NCI-H1694 (cell line): ENCODE measurements at places on chromosomes 16 and 17.

DNA sequence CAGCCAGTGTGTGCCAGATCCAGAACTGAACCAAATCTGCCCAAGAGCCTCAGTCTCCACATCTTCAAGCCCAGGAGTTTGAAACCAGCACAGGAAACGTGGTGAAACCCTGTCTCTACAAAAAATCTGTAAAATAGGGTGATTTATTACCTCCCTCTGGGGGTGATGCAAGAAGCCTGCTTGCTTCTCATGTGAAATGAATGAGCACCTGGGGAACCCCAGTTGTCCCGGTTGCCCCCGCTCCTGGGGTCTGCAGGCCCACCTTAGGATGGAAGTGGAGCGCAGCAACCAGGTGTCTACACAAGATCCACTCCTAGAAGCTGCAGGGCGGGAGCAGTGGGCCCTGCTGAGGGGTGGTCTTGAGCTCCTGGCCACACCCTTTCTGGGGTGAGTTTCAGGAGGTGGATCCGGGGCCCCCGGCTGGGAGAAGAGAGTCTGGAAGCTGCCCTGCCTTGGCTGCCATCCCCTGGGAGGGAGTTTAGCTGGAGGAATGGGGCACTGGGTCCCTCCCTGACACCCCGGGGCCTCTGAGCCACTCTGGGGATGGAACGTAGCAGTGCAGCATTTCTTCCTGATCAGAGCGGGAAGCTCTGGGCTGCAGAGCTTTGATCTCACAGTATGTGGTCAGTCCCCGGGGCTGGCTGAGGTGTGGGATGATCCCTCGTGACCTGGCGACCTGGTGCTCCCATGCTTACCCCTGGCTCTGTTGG is 117.8 kb downstream of the RAB11FIP4 start:
- no peak for DNase-seq

- no peak for DNase-seq
These were observed 191.8 kb upstream of the HSBP1 start for GRCh38 chr16:83615953-83616350.

- no peak for DNase-seq
These were observed 28.5 kb downstream of the FTO start for GRCh38 chr16:53732296-53732929.

DNA sequence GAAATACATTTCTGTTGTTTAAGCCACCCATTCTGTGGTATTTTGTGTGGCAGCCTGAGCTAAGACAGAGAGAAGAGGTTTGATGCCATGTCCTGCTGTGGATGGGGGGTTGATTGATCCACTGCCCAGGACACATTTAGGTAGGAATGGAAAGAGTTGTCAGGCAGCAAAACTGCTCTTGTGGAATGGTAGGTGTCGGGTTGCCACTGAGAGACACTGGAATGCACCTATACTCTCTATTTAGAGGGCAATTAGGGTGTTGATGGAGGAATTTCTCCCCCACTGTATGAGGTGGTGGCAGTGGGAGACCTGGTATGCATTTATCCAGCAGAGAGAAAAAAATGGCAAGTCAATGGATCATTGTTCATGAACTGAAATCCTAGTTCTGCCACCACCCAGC is 30.9 kb downstream of the CBLN1 start:
- no peak for DNase-seq

- no peak for DNase-seq
These were observed 27.5 kb downstream of the NSMCE1 start for GRCh38 chr16:27240948-27241531.

DNA sequence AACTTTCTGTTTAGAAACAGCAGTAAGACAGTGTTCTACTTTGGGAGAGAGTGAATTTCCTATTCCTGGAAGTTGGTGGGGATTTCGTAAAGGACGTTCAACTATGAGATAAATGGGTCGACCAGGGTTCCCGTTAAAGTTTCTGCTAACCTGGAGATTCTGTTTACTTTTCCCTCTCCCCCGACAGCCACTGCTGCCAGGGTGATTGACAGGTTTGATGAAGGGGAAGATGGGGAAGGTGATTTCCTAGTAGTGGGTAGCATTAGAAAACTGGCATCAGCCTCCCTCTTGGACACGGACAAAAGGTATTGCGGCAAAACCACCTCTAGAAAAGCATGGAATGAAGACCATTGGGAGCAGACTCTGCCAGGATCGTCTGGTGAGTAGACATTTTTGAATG is 1.3 kb downstream of the AATF start:
- DNase-seq, result no peak
